ENCODE measurements at places on chromosomes 4 and X. TPM values are rescaled to one million over a fixed set of nuclear protein-coding genes. Genes with fewer than 3 reads are reported as not detected.

DNA sequence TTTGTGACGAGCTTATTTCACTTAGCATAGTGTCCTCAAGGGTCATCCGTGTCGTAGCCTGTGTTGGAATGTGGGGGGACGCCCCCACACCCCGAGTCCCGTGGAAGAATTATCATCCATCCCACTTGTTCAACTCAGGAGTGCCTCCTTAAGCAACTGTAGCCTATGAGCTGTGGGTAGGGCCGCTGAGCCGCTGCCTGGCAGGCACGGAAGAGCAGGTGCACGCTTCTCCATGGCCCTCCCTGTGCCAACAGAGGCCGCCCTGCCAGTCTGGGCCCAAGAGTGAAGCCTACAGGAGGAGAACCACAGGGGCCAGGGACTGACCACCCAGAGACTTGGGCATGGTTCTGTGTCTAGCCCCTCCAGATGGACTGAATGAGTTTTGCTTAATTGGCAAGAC is 2.3 kb upstream of the RGS12 start:
- no peak for DNase-seq

DNA sequence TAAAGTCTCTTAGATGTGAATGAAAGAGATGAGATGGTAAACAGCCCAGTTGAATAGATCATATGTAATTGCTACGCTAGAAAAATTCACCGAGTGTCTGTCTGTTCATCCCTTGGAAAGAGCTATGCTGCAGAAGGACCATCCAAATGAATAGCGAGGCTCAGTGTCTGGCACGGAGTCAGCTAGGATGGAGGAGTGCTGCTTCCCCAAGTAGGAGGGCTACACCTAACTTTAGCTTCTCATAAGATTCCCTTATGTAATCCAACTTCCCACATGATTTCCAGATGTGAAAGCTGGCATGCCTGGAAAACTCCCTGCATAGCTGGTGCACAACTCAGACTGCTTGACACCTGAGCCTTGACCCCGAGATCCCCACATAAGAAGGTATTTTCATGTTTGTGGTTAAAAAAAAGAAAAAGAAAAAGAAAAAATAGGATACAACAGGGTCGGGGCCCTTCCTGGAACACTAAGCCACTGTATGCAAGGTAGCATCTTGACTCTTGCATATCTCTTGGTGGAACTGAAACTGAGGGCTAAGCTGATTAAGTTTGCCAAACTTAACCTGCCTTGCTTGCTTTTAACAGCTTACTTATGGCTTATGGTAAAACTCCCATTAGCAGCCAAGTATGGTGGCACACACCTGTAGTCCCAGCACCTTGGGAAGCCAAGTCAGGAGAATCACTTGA is 82.3 kb downstream of the FREM3 start:
- DNase-seq, result no peak

WDR17 gene
- 0.25 TPM for total RNA-seq

DNA sequence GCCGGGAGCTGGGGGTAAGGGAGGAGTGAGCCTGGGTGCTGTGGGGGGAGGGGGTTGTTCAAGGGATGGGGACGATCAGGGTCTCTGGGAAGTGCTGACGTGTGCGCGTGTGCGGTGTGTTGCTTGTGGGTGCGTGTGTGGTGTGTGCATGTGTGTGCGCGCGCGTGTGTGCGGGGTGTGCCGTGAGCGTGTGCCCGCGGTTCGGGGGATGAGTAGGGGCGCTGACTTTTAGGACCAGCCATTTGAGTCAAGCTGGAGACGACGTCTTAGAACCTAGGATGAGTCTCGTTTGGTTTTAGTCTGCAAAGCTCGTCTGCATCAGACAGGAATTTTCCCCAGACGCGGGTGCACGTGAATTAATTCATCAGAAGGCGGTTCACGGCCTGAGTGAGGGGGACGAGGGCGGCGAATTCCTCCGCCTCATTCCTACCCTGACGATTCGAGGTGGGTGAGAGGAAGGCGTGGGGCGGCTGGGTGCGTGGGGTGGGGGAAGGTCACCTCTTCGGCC is 950 bp upstream of the TMEM271 start:
- DNase-seq, result no peak

DNA sequence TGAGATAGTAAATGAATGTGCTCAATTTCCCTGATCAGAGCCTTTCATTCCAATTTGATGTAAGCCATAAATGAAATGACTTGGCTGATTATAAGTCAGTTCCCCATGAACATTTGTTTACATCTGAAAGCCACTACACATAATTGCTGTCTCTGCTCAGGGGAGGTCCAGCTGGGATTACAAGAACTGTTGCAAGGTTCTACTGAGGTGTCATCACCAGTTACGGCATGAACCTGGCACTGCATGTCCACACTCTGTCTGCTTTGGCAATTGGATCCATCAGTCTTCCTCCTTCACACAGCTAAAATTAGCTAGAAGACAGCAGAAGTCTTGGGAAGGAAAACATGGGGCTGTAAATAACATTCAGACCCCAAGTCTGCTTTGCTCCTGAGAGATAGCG is 12.8 kb upstream of the MBNL3 start:
- no peak for DNase-seq
